ENCODE measurements at places on chromosomes 7 and 10.

DNA sequence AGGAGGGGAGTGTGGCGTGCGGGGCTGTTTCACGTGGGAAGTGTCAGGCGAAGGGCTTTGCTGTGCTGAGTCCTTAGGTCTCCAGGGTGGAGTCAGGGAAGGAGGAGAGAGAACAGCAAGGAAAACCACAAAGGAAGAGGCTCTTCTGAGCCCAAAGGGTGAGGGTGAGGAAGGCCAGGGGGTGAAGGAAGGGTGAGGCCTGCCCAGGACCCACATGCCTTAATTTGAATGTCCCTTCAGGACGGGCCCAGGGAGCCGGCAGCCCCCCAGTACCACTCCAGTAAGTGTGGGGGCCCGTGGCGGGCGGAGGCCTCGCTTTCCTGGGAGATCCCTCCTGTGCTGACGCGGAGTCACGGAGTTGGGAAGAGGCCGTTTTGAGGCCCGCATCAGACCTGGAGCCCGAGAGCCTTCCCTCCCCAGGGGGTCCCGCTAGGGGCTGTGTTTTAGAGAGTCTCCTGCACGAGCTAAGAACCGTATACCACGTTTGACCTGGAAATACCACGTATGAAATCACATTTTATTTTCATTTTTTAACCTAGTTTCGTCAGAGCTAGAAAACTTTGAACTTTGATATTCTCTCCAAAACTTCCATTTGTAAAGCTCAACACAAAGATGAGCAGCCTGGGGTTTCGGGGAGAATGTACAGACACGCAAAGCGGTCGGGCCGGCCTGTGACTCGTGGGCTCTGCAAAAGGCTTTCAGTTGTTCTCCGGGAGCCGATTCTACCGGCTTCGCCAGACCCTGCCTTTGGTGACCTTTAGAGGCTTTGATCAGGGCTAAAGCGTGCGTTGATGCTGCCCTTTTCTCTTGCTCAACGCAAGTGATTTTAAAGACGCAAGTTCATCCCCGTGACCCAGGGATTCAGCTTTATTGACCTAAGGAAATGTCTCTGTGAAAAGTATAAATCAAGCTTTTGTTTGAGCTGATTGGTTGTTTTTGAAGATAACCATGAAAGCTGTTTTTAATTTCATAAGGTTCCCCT, 23.6 kb upstream of the TTYH3 start:
- no peak for DNase-seq

- DNase-seq = no peak
These were observed 12.9 kb upstream of the MICU1 start for GRCh38 chr10:72638586-72639440.

GRCh38 chr10:80924063-80924952, 386.6 kb downstream of the SH2D4B start:
- no peak for DNase-seq

GRCh38 chr10:88120599-88121333, 257.3 kb downstream of the PTEN start:
- DNase-seq = no peak

- DNase-seq = no peak
These were observed 58.6 kb downstream of the PCDH15 start for GRCh38 chr10:54742416-54742815.
